ENCODE measurements at places on chromosomes 5 and 9.

- H3K4me3 ChIP-seq, result no peak overlapping the region
- DNase-seq, result no peak
- H3K4me1 ChIP-seq, result no peaks in the 10 kb centered on the region
- no peak overlapping the region for H3K27ac ChIP-seq
- no peaks in the 10 kb centered on the region for H3K36me3 ChIP-seq
- no peaks in the 10 kb centered on the region for H3K27me3 ChIP-seq
Measured at GRCh38 chr9:1267581-1267980, 217.4 kb downstream of the DMRT2 start.

DNA sequence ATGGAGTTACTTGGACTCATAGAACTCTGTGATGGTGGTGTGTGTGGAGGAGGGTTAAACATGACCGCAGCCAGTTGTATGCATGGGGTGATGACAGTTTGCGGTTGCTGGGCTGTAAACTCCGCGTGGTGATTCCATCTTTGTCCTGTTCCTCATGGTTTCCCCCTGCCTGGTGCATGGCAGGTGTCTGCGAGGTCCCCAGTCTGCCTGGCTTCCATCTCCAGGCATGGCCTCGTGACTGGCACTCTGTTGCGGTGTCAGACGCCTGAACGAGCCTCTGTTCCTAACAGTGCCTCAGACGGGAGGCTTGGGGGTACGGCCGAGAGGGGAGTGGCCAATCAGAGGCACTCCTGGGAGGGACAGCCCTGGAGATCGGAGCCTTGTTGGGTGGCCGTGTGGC, 33.9 kb upstream of the SH3PXD2B start:
- H3K4me3 ChIP-seq, result no peak overlapping the region
- no peak overlapping the region for H3K27ac ChIP-seq
- no peaks in the 10 kb centered on the region for H3K4me1 ChIP-seq
- H3K36me3 ChIP-seq, result peaks cover 2% of the 10 kb centered on the region

DNA sequence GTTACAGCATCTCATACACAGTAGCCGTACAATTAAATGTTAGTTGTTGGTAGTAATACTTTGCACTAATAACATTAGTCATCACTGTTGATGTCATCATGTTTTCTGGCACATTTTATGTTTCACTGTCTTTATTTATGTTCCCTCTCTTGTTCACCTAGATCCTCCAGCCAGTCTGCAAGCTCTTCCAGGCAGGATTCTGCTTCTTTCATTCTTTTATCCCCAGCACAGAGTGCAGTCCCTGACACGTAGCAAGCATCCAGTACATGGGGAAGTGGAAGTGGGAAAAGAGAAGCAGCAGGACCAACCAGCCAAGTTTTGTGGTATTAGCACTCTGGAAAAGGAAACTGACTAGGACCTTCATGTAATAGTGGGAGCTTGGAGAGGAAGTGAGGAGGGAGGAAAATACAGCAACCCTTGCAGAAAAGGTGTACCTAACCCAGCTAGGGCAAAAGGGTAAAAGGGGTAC, 89.7 kb upstream of the SLC44A1 start:
- no peak overlapping the region for H3K27ac ChIP-seq
- no peaks in the 10 kb centered on the region for H3K27me3 ChIP-seq
- H3K4me1 ChIP-seq, result peaks cover 10% of the 10 kb centered on the region
- DNase-seq, result no peak
- H3K36me3 ChIP-seq, result no peaks in the 10 kb centered on the region

DNA sequence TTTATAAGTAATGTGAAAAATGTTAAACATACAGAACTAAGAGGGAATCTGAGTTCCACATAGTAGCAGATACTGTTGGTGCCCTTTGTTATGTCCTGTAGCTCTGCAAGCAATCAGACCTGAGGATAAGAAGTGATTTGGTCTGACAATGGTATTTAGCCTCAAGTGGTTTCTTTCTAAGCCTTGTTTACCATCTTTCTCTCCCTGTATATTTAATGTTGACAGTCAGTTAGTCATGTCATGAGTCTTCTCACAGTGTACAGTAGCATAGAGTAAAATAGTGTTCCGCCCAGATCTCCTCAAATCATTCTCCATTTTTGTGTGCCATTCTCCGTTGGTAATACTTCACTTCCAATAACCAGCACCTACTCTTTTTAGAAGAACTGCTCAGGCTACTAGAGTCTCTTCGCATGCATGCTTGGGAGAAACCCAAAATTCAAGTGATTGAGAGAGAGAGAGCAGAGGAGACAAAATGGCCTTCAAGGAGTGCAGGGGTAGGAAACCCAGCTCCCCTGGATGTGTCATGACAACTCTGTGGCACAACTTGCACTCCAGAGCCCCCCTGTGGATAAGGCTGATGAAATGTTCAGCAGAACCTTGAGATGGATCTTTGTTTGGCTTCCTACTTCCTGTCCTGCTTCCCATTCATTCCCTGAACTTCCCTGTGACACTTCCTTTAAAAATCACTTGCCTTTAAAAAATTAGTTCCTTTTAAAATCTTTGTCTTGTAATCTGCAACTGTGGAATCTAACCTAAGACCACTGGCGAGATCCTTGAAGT, 129.2 kb upstream of the FST start:
- no peak overlapping the region for H3K27ac ChIP-seq
- H3K27me3 ChIP-seq, result peaks cover 2% of the 10 kb centered on the region
- DNase-seq, result no peak
- no peaks in the 10 kb centered on the region for H3K36me3 ChIP-seq
- H3K4me3 ChIP-seq, result no peak overlapping the region
- H3K4me1 ChIP-seq, result no peaks in the 10 kb centered on the region

GRCh38 chr5:74848553-74849025, 17.6 kb downstream of the FAM169A start:
- H3K4me3 ChIP-seq, result no peak overlapping the region
- no peaks in the 10 kb centered on the region for H3K27me3 ChIP-seq
- H3K36me3 ChIP-seq, result peaks cover 2% of the 10 kb centered on the region
- DNase-seq, result no peak
- H3K4me1 ChIP-seq, result peaks cover 24% of the 10 kb centered on the region
- no peak overlapping the region for H3K27ac ChIP-seq

DNA sequence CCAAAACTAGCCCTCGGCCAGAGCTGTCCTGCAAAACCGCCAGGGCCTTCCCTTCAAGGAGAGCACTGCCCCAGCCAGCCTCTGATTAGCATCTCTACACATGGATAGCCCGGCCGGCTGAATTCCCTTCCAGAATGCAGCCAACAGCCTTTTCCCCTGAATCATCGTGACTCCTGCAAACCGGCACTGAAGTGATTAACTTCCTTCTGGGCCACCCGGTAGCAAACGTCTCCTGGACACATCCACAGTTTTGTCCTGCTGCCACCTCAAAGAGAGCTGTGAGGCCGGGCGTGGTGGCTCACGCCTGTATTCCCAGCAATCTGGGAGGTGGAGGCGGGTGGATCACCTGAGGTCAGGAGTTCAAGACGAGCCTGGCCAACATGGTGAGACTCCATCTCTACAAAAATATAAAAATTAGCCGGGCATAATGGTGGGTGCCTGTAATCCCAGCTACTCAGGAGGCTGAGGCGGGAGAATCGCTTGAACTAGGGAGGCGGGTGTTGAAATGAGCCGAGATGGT, 21.1 kb upstream of the EEIG1 start:
- H3K27ac ChIP-seq, result peak overlapping the region; percentile 62
- no peak for DNase-seq
- H3K4me1 ChIP-seq, result peaks cover 28% of the 10 kb centered on the region
- H3K36me3 ChIP-seq, result no peaks in the 10 kb centered on the region
- H3K27me3 ChIP-seq, result no peaks in the 10 kb centered on the region

DNA sequence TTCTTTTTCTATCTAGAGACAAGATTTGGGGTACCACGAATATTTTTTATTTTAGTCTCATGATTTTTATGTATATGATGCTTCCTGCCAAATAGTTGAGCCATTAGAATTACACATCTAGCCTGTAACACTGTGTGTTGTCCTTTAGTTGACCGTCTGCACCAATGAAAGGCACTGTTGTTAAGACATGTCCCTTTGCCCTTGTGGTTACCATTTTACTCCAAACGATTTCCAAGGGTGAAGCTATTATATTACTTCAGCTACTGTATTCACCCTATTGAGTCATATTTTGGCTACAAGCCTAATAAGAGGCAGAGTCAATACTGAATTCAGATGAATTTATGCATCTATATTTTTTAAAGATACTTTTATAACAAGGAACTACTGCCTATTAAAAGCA, 207.6 kb downstream of the CETN3 start:
- H3K36me3 ChIP-seq, result no peaks in the 10 kb centered on the region
- no peak overlapping the region for H3K4me3 ChIP-seq
- peak overlapping the region; percentile 75 for H3K27ac ChIP-seq
- H3K4me1 ChIP-seq, result peaks cover 7% of the 10 kb centered on the region
